ENCODE measurements at places on chromosomes 12 and 14. TPM values are rescaled to one million over a fixed set of nuclear protein-coding genes. Genes with fewer than 3 reads are reported as not detected.

The CYP46A1 gene
- 0.02 TPM for polyA plus RNA-seq

The IL23A gene
- 8.2 TPM for polyA plus RNA-seq

The FAM90A1 gene
- 0.28 TPM for polyA plus RNA-seq

The OASL gene
- 7.1 TPM for polyA plus RNA-seq

The MYF5 gene
- not detected for polyA plus RNA-seq

All from foreskin keratinocyte (primary cell).